Heart left ventricle (tissue), 16 donors: ENCODE measurements at places on chromosomes 6 and 20. TPM values are rescaled to one million over a fixed set of nuclear protein-coding genes. Genes with fewer than 3 reads are reported as not detected.

AIF1 gene
- 6.7 TPM for polyA plus RNA-seq

SIRPB1 gene
- 0.35 TPM for polyA plus RNA-seq

ITPA gene
- 48.3 TPM for polyA plus RNA-seq

DNA sequence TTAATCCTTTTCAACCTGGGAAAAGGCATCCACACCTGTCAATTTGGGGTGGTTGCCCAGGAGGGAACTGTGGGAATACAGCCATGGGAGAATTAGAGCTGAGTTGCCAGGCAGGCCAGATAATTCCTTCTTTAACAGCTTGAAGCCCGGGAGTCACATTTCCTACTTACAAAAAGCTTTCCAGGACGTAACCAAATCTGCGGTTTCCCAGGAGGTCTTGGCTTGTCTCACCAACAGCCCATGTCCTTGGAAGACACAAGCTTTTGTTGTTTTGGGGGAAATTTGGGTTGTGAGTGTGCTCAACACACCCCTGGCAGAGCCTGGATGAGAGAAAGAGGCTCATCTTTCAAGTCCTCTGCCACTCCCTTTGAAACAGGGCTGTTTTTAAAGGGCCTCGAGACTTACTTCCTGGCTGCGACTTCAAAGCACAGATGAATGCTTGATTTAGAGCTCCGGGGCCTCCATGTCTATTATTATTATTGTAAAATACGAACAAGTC, 465.9 kb upstream of the BTBD3 start:
- H3K4me1 ChIP-seq, result no peaks in the 10 kb centered on the region
- no peaks in the 10 kb centered on the region for H3K36me3 ChIP-seq
- DNase-seq, result no peak
- H3K27me3 ChIP-seq, result no peaks in the 10 kb centered on the region
- H3K27ac ChIP-seq, result no peak overlapping the region

GRCh38 chr6:137657351-137657911, 163.2 kb upstream of the OLIG3 start:
- H3K4me1 ChIP-seq, result no peaks in the 10 kb centered on the region
- no peak overlapping the region for H3K27ac ChIP-seq
- H3K27me3 ChIP-seq, result no peaks in the 10 kb centered on the region
- H3K36me3 ChIP-seq, result no peaks in the 10 kb centered on the region

DNA sequence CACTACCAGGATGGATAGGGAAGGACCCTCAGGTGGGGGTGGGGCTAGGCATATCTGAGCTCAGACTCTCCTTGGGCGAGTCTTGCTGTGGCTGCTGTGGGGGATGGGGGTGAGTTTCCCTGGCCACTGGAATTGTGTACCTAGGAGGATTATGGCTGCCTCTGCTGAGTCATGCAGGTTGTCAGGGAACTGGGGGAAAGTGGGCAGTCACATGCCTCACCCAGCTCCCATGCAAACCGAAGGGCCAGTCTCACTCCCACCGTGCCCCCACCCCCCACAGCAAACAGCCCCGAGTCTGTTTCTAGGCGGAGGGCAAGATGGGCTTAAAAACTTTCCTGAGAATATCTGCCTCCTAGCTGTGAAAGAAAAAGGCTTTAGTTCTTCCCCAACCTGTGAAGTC, 210.3 kb upstream of the FERMT1 start:
- no peak for DNase-seq
- no peaks in the 10 kb centered on the region for H3K36me3 ChIP-seq
- H3K4me3 ChIP-seq, result no peak overlapping the region
- no peaks in the 10 kb centered on the region for H3K4me1 ChIP-seq
